ENCODE measurements at places on chromosomes 2 and 18.

DNA sequence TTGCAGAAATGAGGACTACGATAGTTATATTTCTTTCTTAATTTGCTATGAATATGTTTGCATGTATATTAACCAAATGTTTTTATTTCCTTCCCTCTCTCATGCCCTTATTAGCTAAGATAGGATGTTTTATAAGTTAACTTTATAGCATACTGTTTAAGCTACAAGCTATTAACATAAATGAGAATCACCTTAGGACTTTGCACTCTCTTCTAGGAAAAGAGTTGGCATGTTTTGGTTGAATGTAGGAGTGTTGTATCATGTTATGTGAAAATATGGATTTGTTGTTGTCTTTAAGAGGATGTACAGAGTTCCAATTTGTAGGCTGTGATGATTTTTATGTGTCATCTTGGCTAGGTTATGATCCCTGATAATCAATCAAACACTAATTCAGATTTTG is 467.4 kb upstream of the SETBP1 start:
- no peak for DNase-seq

DNA sequence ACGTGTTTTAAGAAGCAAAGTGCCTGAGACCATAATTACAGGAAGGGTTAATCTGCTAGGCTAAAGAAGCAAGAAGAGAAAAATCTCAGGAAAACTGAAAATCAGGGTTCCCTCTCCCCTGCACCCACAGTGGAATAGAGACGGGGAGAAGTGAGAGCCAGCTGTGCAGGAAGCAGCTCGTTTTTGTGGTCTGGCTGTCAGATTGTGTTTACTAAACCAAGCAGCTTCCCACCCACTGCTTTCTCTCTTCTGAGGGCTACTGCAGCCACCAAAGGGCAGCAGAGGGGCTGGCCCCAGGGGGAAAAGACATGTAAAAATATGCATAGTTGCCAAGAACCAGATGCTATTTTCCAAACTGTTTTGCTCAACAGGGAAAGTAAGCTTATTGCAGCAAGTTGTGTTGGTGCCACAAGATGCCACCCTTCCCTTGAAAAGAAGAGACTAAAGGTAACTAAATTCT is 72.6 kb upstream of the THUMPD2 start:
- no peak for DNase-seq

DNA sequence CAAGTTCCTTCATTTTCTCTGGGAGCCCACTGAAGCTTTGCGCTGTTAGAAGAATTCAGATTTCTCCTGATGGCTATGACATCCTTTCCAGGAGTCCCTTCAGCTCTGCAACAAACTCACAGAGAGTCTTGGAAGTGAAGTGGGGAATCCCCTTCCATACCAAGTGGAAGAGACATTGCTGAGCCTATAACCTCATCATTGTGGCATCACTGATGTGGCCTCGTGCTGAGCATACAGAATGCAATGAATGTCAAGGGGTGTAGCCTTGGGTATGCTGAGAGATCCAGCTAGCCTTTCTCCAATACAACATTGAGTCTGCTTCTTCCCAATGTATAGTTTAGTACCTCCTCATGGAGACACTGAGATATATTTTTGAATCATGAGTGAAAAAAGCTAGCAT is 311.1 kb upstream of the RAB12 start:
- DNase-seq: no peak

GRCh38 chr2:232422051-232422450 is 15.4 kb downstream of the ALPG start:
- DNase-seq: no peak

- DNase-seq: no peak
These were observed 13.9 kb upstream of the SLC1A4 start for GRCh38 chr2:64975232-64975821.

GRCh38 chr2:145593280-145593679 is 1073.4 kb upstream of the ZEB2 start:
- no peak for DNase-seq

- DNase-seq: no peak
These were observed 79.2 kb downstream of the MDH1 start for GRCh38 chr2:63668000-63668399.

DNA sequence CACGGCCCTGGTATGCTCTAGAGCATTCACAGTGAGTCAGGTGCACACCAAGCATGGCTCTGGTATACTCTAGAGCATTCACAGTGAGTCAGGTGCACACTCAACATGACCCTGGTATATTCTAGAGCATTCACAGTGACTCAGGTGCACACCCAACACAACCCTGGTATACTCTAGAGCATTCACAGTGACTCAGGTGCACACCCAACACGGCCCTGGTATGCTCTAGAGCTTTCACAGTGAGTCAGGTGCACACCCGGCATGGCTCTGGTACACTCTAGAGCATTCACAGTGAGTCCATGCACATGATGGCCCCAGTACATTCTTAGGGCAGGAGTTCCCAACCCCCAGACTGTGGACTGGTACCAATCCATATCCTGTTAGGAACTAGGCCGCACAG is 158.1 kb downstream of the EIPR1 start:
- DNase-seq: no peak

GRCh38 chr2:183490914-183491313 is 366.7 kb downstream of the NUP35 start:
- no peak for DNase-seq

All from activated CD4-positive, alpha-beta T cell treated with anti-CD3 and anti-CD28 coated beads for 4 hours (primary cell).